ENCODE measurements at places on chromosomes 16 and 17.
A peak's percentile ranks its signal among the peaks of the same experiment; 100 is the strongest.

GRCh38 chr17:59356543-59357218 lies 25.2 kb downstream of the YPEL2 start:
- DNase-seq: no peak

DNA sequence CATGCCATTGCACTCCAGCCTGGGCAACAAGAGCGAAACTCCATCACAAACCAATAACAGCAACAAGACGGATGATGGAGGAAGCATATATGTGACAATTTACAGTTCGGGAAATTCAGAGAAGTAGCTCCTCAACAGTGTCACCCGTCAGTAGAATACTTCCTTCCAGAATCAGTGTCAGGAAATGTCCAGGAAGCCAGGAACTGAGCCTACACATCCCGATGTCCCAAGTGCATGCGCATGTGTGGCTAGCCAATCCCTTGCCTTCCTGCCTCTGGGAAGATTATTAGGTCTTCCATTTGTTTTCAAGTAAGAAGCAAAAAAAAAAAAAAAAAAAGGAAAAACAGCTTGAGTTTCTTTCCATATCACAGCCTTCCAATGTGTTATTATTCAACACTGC lies 1.4 kb upstream of the PITPNC1 start:
- DNase-seq: no peak

DNA sequence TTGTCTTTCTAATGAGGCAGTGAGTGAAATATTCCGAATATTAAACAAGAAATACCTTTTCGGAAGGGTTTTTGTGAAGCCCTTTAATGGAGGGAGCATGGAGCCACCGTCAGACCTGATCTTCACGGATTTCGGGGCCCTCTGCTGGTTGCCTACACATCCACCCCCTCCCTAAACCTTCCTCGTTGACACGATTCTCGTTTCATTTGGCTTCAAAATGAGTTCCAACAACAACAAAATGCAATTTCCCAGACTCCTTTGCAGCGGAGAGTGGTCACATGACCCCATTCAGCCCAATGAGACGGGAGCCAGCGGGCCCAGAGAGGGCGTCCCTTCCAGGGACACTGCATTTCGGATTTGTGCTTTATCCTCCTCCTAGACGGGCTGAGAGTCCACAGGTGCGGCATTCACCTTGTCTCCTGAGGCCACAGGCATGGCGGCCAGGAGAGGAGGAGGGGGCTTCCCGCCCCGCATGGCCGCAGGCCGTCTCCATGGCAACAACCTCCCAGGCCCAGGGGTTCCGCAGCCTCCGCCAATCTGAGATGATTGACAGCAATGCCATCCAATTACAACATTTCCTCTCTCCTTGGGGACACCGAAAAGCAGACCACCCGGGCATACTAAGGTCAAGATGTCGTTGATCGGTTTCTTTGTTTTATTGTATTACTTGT lies 259.8 kb downstream of the C16orf95 start:
- DNase-seq: no peak

- DNase-seq: no peak
Measured at GRCh38 chr16:47204736-47205504, 61.2 kb upstream of the NETO2 start.

- DNase-seq: no peak
Measured at GRCh38 chr17:33052856-33053255, 61.2 kb downstream of the SPACA3 start.

GRCh38 chr17:50169121-50169764 lies 3.4 kb downstream of the SGCA start:
- DNase-seq: peak; percentile 67

- DNase-seq: no peak
Measured at GRCh38 chr17:46811978-46812583, 6.4 kb downstream of the WNT3 start.

DNA sequence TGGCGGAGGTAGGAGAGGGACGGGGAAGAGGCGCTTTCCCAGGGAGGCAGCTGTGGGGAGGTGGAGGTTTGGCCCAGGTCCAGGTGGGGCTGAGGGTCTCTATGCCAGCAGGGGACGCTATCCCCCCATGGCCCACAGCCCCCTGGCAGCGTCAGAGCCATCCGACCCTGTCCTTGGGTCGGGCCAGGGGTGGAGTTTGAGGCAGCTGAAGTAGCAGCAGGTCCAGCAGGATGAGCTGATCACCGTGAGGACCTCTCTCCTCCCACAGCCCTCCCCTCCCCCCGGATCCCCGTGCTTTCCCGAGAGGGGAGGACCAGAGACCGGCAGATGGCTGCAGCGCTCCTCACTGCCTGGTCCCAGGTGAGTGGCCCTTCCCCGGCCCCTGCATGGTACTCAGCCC lies 3.2 kb downstream of the ZNF205 start:
- DNase-seq: no peak

DNA sequence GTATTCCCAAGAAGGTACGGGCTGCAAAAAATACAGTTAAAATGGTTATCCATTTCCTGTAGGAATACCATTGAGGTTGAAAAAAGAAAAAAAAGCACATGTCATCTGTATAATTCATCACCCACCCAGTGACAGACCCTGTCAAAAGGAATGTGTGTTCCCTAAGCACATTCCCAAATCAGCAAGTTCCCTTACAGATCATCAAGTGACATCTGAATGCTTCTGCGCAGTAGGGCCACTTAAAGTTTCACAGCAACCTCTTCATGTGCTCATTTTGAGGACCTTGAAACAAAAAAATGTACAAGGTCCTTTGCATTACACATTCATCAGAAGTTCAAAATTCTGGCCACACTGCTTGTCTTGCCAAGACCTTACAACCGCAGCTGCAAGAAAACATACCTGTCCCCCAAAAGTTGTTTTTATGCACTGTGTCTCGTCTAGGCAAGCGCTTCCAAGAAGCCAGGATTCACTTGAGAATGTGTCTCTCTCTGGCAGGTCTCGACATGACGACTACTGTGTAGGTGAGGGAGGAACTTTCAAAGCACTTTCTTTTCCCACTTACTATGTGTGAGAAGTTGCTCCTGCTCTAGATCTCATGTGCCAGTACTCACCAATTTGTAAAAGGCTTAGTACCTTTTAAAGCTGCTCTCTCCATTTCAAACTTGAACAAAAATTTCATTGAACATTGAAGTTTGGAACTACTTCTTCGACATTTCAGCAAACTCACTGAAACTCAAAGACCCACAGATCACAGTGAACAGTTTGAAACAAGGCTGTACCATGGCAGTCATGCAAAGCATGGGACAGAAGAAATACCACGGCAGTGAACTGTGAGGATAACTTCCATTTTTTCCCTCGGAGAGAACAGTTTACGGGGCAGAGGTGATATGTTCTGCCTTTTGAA lies 4.3 kb upstream of the POLG2 start:
- no peak for DNase-seq

- no peak for DNase-seq
Measured at GRCh38 chr17:30191072-30191471, 44.4 kb downstream of the SLC6A4 start.

DNA sequence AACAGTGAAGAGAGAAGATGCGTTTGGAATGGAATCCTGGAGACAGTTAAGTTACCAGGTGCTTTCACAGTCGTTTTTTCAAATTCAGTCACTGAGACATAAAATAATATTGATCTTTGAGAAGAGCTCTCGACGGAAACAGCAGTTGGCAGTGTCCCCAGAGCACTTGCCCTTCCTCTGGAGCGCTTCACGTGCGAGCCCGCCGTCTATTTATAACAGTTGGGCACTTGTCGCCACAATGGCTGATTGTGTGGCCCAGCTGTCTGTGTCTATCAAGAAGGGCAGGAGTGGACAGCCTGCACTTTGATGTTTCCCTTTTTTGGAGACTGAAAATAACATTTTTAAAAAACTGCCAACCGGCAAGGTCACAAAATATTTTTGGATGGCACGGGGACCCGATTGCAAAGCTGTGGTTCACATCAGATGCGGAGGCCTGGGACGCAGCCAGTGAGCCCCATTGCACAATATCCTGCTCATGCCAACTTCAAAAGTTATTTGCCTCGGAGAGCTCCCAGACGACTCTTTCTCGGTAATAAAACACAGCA lies 62.9 kb downstream of the ADCY9 start:
- DNase-seq: no peak

- no peak for DNase-seq
Measured at GRCh38 chr16:70508752-70509151, 14.6 kb downstream of the COG4 start.

DNA sequence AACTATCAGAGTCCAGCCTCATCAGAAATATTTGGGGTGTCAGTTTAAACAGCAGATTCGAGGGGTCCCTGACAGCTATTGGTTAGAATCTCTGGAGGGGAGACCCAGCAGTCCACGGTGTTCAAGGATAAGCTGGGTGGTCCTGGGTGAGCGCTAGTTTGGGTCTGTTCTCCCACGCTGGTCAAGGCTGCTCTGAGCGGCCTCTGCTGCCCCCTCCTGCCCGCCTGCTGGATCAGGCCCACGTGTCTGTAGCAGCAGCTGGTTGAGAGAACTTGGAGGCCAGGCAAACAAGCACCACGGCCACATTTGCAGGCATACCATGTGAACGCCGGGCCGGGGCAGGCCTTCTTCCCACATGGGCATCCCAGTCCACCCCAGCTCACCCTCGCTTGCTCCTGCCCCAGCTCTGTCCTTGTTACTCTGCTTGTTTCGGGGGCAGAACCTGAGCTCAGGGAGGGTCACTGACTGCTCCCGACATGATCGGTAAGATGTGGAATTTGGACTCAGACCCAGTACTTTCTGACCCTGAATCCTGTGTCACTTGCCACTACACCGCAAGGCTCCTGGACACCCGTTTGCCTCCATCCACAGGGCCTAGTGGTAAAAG lies 7.4 kb downstream of the FOXF1 start:
- no peak for DNase-seq

DNA sequence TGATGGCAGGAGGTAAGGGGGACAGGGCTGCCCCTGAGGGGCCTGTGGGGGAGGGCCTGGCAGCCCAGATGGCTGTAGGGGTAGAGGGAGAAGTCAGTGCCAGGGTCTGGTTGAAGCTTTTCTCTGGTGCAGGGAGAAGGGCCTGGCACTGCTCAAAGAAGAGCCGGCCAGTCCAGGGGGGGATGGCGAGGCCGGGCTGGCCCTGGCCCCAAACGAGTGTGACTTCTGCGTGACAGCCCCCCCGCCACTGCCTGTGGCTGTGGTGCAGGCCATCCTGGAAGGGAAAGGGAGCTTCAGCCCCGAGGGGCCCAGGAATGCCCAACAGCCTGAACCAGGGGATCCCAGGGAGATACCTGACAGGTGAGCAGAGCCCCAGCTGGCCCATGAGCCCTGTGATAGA lies 2.8 kb upstream of the NOL3 start:
- DNase-seq: no peak

DNA sequence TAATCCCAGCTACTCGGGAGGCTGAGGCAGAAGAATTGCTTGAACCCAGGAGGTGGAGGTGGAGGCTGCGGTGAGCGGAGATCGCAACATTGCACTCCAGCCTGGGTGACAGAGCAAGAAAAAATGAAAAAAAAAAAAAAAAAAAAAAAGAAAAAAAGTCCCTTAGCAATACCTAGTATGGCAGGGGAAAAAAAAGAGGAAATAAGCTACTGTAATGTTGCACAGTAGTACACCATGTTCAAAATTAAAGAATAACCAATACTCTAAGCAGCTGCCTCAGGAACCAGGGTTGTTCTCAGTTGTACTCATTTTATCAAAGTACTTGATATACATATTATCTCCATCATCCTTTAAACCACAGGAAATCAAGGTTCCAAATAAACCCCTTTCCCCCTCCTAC lies 17.3 kb upstream of the TXNDC11 start:
- DNase-seq: no peak

- no peak for DNase-seq
Measured at GRCh38 chr17:29962656-29963055, 21.2 kb downstream of the EFCAB5 start.

DNA sequence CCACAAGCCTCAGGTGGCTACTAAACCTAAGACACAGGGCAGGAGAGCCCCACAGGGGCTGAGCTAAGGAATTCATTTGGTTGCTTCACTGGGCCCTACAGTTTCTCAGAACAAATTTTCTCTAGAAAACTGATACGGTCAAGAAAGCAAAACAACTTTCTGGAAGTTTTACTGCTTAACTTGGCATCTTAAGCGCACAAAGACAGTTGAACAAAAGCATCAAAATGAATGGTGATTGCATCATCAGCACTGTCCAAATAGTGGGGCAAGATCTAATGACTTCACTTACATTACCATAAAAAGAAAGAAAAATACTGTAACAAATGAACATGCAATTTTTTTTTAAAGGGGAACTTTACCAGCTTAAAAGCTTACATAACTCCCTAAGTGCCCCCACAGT lies 47.6 kb downstream of the XPO6 start:
- DNase-seq: no peak

GRCh38 chr16:81537721-81538561 lies 93.3 kb downstream of the CMIP start:
- DNase-seq: no peak

GRCh38 chr17:69245617-69246016 lies 17.0 kb upstream of the ABCA10 start:
- DNase-seq: no peak

DNA sequence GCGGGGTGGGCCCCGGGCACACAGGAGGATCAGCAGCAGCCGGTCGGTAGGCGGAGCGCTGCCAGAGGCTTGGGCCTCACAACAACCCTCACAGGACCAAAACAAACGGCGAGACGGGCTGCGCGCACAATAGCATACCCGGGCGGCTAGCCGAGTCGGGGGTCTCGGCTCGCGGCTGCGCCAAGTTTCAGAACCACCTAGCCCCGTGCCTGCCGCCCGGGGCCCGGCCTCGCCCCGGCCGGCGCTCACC lies 732 bp downstream of the ULK2 start:
- peak; percentile 58 for DNase-seq

DNA sequence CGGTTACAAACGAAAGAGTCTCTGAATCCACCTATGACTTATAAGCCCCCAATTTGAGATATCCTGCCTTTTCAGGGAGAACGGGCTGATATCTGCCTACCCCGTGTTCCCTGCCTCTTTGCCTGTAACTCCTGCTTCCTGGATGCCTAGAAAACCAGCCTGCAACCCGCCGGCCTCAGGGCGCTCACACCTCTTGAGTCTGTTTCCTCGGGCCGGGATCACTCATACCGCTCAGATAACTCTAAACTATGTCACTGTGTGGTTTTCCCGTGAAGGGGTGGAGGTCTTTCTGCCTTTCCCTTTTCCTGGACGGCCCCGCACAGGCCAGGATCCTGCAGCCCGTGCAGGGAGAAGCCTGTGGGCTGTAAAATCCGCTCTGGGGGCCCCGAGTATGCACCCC lies 10.4 kb downstream of the RPUSD1 start:
- DNase-seq: no peak

GRCh38 chr17:66483906-66484305 lies 181.5 kb downstream of the PRKCA start:
- no peak for DNase-seq

DNA sequence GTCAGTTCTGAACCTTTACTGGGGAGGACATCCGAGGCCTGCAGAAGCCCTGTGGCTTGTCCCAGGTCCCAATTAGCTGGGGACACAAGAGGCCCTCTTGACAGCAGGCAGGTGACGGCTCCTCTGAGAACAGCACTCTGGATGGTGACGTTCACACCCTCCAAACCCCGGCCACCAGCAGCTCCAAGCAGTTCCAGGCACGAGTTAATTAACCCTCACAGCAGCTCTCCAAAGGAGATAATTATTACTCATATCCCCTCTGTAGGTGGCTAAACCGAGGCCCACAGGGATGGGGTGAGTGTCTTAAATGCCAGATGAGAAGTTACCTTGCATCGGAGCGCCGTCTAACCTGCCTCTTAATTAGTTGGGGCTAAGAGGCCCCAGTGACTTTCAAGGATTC lies 168.9 kb upstream of the CIBAR2 start:
- no peak for DNase-seq

GRCh38 chr17:64781014-64781756 lies 119.1 kb upstream of the SMURF2 start:
- no peak for DNase-seq

GRCh38 chr17:73420897-73421296 lies 109.1 kb upstream of the CDC42EP4 start:
- no peak for DNase-seq

GRCh38 chr17:56505154-56505756 lies 88.2 kb upstream of the NOG start:
- no peak for DNase-seq

All from right renal pelvis (tissue), 4 donors.